ENCODE measurements at places on chromosomes 7 and 10.

- no peak for DNase-seq
Measured at GRCh38 chr10:120575411-120575810, 118.4 kb downstream of the PLPP4 start.

- DNase-seq: peak; percentile 69
Measured at GRCh38 chr10:71569775-71570588, 149.6 kb downstream of the C10orf105 start.

DNA sequence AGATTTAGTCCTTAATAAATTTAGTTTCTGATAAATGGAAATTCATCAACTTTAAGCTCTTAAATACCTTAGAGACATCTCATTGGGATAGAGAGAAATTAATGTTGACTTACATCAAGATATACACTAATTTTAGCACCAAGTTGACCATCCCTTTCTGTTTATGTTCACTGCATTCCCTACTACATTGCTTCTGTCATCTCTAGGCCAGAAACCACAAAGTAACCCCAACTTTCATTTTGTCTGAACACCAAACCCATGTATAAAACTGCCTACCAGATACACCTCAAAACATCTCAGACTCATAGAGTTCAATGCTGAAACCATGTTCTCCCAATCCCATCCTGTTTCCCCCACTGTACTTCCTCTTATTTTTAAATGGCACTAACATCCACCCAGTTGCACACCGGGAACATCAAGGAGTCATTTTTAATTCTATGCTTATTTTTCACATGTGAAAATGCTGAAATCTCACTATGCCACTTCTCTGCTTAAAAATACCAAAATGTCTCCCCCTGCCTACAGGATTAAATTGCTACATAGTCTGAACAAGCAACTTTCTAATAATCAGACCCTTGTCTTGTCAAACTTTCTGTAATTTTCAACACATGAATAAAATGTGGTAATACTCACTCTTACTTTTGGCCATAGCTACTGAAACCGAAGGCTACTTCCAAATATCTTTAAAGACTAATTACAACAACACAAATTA, 201.6 kb downstream of the SEMA3D start:
- no peak for DNase-seq

- no peak for DNase-seq
Measured at GRCh38 chr7:113548561-113548960, 370.2 kb downstream of the PPP1R3A start.

DNA sequence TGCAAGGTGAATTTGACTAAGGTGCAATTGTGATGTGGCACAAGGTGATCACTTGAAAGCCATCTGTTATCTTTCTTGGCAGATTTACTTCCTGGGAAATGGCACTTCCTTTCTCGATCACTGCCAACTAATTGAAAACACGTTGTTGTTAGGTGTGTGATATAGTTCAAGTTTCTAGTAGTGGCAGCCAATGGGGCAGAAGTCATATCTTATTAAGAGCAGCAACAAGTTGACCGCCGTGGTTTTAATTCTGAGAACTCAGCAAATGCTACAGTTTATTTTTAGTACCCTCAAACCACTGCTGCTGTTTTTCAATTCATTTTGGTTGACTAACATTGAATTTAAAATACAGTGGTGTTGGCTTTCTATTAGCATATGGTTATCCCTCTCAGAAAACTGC, 1.6 kb downstream of the CHN2 start:
- peak; percentile 67 for DNase-seq

GRCh38 chr10:23968301-23968700, 240.6 kb upstream of the KIAA1217 start:
- DNase-seq: no peak

GRCh38 chr7:29810297-29810696, 4.0 kb downstream of the WIPF3 start:
- no peak for DNase-seq

DNA sequence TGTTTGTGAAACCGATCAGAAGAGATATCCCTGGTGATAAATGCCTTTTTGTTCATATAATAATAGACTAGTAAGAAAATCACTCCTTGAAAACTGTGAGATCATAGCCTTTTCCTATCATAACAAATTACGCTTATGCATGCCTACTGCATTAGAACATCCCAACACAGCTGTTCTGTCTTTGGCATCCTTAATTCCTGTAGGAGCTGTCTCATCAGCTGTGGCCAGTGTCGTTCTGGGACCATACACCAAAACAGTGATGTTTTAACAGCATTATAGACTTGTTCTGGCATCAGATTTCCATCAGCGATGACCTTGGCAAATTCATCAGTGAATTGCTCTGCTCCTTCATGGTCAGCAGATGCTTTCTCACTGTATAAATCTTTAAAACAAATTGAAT, 423.6 kb upstream of the LRGUK start:
- DNase-seq: no peak

DNA sequence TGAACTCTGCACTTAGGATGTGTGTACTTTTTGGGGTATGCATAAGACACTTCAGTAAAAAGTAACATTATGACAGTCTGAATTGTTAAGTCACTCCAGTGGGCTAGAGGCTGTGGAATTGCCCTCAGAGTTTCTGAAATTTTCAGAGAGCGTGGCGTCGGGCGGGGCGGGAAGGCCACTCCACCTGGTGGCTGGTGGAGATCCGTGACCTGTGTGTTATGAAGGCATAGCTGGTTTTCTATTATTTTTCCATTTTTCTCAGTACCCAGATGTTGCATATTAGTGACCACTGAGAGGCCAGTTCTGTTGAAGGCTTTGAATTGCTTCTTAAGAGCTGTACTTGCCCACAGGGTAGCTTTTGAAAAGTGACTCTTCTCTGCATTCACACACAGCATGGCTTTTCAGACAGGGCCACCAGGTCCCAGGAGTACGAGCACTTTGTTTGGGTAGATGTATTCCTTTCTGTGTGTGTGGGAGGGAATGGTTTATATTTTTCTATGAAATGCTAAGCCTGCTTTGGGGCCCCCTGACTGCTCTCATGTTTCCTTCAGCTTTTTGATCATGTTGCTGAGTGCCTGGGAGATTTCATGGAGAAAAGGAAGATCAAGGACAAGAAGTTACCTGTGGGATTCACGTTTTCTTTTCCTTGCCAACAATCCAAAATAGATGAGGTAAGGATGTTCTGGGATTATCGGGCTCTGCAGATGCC, 52.3 kb downstream of the TACR2 start:
- DNase-seq: no peak

- DNase-seq: no peak
Measured at GRCh38 chr10:78205457-78206016, 171.9 kb downstream of the RPS24 start.

DNA sequence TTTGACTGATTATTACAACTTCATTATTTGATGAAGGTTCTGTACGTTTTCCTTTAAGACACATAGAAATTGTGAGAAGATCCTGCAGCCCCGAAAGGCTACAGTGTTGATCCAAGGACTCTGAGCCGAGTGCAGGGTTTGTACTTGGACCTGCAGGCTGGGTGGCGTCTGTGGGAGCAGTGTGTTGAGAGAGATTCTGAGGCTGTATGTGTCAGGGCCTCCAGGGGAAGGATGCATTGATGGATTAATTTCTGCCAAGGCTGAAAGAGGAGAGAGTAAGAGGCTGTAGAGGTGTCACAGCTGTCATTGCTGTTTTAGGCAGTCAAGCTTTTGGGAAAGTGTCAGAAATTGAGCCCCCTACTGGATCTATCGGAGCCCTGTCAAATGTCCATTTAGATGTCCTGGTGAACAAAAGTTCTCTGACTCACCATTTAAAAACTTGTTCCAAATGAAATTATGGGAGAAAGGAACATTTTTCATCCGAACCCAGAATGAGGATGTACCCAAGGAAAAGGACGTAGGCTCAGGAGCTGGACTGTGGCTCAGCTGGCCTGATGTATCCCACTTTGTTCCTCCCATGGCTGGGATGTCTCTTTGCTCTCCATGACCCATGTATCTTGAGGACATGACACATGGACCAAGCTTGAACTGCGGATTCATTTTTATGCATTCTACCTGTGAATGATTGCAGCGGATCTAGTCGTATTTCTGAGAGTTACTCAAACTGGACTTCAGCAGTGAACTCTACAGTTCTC, 102.2 kb downstream of the TCF7L2 start:
- DNase-seq: no peak

DNA sequence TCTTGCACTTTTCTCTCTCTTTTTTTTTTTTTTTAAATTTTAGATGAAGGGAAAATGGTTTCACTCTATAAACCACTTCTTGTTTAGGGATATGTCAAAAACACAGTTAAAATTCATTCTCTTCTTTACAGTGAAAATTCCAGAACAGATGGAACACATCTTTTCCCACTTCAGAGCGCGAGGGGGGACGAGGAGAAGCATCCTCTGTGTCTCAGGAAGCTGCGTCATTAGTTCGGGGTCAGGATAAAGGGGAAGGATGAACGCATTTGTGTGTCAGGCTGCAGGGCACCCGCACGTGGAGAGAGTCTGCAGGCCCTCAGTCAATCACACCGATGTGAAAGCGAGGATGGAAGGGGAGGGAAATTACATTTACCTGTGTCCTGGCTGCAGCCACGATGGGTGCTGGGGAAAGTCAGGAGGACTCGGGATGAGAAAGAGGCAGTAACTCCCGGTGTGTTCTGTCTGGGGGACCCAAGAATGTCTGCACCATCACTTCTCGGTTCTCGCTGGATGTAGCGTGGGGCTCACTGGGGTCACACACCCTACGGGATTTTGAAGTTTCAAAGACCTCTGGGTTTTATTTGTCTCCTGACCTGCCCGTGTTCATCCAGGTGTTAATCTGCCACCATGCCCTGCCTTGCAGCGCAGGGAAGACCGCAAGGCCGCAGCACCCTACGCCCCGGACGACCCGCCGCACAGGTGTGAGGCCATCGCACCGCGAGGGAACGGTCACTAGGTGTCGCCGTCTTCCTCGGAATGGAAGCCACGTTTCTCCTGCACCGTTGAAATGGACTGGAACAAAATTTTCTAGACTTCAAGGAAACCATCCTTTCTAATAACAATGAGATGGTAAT, 66.7 kb upstream of the PITRM1 start:
- peak; percentile 71 for DNase-seq

GRCh38 chr7:57638666-57639065, 188.7 kb downstream of the ZNF716 start:
- DNase-seq: no peak

GRCh38 chr7:4073052-4073451, 609.0 kb upstream of the FOXK1 start:
- no peak for DNase-seq

DNA sequence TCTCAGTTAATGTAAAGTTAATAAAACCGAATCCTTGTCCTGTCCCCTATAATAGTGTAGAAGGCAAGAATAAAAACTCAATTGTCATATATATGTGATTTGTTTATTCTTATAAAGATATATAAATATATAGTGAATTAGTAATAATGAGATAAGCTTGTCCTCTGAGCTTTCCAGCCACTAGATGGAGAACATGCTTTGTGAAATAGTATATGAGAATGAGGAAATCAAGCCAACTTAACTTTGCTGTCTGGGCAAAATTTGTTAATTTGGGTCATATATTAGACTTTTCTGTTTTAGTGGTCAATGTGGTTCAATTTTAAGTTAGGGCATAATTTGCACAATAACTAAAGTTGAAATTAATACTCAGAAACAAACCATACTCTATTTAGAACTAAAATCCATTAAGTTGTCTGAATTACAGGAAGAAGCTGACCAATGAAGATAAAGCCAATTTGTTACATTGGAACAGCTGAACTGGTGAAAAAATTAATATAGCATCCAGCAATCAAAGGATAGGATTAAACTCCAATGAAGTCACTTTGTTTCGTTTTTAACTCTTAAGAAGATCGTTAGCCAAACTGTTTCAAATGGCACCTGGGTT, 595.0 kb downstream of the ARL4A start:
- DNase-seq: no peak

GRCh38 chr7:84953234-84953633, 233.6 kb downstream of the SEMA3D start:
- DNase-seq: no peak

- DNase-seq: no peak
Measured at GRCh38 chr7:75718390-75719031, 20.2 kb downstream of the HIP1 start.

DNA sequence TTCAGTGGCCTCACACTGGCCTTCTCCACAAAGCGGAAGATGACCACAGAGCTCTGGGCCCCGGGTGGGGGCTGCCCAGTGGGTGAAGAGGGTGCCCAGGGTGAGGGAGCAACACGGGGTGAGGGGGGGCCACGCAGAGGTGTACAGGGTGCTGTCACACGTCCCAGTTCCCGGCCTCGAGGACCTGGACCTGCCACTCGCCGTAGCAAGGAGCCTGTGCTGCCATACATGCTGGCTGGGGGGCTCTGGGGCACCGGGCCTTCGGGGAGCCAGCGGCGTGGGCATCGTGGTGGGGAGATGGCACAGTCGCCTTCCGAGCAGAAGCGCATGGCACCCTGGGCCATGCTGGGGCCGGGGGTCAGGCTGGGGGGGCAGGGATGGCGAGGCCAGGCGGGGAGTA, 1.9 kb downstream of the PSD start:
- DNase-seq: no peak

- DNase-seq: peak; percentile 57
Measured at GRCh38 chr7:106793015-106793975, 71.8 kb upstream of the PIK3CG start.

- DNase-seq: no peak
Measured at GRCh38 chr10:100830728-100831111, 82.0 kb upstream of the SLF2 start.

DNA sequence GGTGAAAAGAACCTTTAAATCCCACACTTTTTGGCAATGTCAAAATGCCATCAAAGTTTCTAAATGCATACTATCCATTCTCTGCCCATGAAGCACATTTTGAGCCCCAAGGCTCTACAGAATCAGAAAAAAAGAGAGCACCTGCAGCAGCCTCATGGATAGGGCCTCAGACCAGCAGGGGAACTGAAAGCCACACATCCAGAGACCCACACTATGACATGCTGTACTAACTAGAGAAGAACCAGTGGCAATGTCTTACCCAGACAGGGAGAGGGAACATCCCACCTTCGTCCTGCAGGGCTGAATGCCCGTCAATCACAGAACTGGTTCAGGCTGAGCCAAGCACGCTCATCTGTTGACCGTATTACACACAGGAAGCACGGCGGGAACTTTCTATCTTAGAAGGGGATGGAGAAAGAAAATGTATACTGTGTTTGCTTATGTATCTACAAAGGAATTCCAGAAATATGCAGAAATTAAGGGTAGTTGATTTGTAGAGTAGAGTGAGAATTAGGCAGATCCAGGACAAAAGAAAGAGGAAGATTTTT, 237.2 kb downstream of the GLI3 start:
- no peak for DNase-seq

- no peak for DNase-seq
Measured at GRCh38 chr7:51310131-51310583, 6.5 kb downstream of the COBL start.

GRCh38 chr7:66039094-66039670, 36.4 kb upstream of the ASL start:
- no peak for DNase-seq

- no peak for DNase-seq
Measured at GRCh38 chr7:128954150-128954549, 16.4 kb downstream of the IRF5 start.

All from CD4-positive, alpha-beta T cell treated with Interleukin-4 for 1 hour (primary cell).